Tongue (tissue), 3 donors: ENCODE measurements at places on chromosomes 1 and 21.

DNA sequence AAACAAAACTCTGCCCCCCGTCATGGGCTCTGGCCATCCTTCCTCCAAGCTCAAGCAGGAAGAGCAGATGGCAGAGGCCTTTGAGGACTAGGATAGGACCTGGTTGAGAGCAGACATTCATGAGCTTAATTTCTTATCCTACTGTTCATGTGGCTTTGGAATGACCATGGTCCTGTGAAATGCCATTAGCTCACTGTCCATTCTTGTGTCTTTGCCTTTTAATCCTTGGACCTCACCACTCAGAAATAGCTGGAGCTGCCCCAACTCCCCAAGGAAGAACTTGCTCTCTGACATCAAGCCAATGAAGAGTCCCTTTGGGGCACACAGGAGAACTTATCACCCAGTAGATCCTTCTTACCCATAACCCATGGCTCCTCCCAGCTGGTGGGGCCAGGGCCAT lies 11.6 kb upstream of the FAM20B start:
- no peak for DNase-seq

GRCh38 chr1:86997538-86997937 lies 83.1 kb downstream of the HS2ST1 start:
- no peak for DNase-seq

DNA sequence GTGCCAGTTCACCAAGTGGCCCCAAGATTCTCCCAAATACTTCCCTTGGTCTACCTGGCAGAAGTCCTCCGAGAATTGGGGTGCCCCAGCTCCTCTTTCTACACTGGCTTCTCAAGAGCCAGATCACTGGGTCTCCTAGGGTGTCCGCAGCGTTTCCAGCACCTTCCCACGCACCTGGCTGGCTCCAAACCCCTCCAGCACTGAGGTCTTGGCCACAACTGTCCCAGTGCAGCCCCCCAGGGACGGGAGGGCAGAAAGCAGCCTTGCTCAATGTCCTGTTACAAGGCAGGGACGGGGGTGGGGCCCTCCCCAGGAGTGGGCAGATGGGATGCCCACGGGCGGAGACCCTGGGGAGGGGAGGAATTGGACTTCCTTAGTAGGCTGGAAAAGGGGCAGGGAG lies 1.1 kb downstream of the ECE1 start:
- DNase-seq, result no peak

GRCh38 chr1:192933744-192934143 lies 124.9 kb downstream of the RGS2 start:
- no peak for DNase-seq

- no peak for DNase-seq
These were observed 34.7 kb downstream of the ADARB1 start for GRCh38 chr21:45108808-45109781.

DNA sequence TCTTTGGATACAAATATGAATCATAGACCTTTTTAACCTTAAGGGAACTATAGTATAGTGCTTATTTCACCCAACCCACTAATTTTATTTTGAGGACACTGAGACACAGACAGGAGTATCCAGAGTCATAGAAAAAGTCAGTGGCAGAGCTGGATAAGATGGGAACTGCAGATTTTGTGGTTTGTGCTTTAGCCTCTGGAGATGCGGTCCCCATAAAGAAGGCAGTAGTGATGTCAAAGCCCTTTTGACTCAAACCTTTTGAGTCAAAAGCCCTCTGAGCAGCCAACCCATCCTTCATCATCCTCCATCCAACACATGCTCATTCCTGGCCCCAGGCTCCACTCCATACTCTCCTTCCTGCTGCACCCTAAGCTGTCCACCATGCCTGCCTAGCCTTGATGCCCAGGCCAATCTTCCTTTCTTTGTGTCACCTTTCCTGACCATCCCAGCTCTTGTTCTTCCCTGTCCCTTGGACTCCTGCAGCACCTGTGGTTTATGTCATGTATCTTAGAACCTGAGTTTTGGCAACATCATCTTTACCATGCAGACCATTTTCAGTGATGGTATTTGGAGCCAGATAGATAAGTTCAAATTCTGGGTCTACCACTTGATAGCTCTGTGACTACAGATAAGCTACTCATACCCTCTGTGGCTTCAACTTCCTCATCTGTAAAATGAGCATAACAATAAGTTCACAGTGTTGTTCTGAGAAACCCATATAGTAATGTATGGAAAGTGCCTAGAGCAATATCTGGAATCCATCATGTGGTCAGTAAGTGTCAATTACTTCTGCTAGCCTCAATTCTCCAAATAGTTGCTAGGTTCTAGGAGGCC lies 20.1 kb downstream of the SLAMF1 start:
- DNase-seq, result no peak

- DNase-seq, result no peak
These were observed 688.9 kb downstream of the USP25 start for GRCh38 chr21:16418642-16419041.

DNA sequence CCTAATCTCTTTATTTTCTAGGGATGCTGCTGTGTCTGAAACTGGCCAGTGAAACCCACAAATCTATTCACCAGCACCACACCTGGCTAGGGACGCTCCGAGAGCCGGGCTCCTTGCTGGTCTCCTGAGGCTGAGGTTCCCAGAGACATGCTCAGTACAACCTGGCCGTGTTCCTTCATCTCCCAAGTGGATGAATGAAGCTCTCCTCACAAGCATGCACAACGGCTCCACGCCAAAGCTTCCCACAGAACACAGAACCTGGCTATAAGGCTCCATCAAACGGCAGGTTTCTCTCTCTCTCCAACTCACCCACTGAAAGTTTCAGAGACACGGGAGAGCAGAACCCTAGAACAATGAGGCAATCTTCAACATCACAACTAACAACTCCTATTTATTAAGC lies 82.3 kb downstream of the TIAM1 start:
- DNase-seq, result no peak

DNA sequence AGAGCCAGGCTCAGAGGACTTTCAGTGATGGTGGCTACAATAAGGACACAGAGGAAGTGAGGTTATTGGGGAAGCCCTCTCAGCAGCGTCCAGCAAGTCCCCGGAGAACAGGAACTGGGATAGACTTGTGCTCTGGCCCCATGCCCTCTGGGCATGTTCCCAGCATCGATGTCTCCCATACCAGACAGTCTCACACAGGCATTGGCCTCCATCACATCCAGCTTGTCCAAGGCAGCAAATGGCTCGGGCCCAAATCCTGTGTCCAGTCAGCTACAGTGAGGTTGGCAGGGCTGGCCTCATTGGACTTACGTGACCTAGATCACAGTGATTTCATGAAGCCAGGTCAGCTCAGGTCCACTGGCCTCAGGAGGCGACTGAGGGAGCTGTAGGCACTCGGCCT lies 19.6 kb upstream of the TMEM54 start:
- no peak for DNase-seq

DNA sequence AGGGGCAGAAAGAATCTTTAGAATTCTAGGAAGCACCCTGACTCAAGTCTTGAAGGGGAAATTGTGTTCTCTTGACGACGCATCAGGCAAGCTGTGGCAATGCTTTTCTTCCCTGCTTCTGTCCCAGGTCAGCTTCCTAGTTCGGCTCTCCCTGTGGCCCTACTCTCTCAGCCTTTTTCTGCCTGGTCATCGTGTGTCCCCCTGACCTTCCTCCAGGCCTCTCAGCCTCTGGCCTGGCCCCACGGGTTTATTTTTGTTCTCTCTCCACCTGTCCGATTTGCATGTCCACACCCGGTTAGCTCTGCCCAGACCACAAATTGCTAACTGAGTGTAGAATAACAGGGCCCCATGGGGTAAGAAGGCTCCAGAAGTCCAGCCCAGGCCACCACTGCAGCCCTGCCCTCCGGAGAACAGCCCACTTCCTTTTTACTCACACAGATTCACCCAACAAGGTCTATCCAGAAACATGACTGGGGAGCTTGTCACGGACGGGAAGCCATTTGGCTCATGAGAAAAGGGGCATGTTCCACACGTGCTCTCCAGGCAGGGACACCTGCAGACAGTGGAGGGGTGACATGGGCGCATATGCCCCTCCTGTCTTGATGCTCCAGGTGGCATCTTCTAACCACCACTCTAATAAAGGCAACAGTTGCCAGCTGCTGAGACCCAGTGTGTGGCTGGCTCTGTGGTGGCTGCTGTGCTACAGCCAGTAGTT lies 9.8 kb downstream of the KCNN3 start:
- DNase-seq, result no peak

GRCh38 chr1:212506666-212507065 lies 73.9 kb downstream of the NENF start:
- no peak for DNase-seq

GRCh38 chr1:19166066-19166465 lies 44.0 kb downstream of the UBR4 start:
- DNase-seq, result no peak
